Jurkat, Clone E6-1 (cell line): ENCODE measurements at places on chromosomes 1 and 21.

- no peak for DNase-seq
Measured at GRCh38 chr1:100793659-100794058, 74.1 kb downstream of the VCAM1 start.

DNA sequence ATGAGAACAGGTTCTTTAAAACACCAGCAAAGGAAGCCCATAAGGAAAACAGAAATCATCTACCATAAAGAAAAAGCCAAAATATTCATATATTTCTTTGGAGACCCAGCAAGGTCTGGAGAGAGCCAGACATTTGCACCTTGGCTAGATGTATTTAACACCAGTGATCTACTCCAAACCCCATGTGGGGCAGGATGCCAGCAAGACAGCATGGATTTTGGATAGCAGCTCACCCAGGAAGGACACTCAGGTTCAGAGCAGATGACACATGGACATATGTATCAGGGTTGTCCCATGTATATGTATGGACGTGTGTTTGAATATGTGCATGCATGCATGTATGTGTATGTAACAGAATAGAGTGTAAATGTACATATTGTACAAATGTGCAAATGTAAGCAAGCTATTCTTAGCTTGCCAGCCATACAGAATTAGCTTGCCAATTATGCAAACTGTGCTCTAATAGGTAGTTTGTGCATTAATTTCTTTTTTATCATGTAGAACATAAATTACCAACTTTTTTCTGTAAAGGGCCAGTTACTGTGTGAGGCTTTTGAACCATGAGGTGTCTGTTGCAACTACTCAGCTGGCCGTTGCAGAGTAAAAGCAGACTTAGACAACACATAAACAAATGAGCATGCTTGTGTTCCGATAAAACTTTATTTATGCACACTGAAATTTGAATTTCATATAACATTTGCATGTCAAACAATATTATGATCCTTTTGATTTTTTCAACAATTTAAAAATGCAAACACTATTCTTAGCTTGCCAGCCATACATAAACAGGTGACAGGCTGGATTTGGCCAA lies 73.5 kb upstream of the KAZN start:
- no peak for DNase-seq

GRCh38 chr1:203649551-203649998 lies 22.9 kb downstream of the ATP2B4 start:
- no peak for DNase-seq

- no peak for DNase-seq
Measured at GRCh38 chr1:32770741-32771548, 46.2 kb downstream of the YARS1 start.

DNA sequence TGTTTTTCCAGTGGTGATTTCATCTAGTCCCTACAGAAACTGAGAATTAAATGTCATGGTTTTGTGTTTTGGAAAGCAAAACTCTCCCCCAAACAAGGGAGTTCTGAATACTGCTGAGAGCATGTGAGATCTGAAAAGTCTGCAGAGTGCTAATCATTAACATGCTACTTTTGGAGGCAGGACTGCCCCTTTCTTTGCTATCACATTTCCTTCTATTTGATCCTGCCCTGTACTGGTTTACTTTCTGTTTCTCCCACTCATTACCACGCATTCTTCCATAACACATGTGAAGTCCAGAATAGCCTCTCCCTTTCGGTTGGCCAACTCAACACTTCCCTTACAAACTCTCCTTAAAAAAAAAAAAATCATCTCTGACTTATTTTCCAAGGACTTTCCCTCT lies 63.6 kb downstream of the GADD45A start:
- no peak for DNase-seq

GRCh38 chr1:169546087-169546995 lies 39.9 kb downstream of the F5 start:
- DNase-seq: peak; percentile 76

DNA sequence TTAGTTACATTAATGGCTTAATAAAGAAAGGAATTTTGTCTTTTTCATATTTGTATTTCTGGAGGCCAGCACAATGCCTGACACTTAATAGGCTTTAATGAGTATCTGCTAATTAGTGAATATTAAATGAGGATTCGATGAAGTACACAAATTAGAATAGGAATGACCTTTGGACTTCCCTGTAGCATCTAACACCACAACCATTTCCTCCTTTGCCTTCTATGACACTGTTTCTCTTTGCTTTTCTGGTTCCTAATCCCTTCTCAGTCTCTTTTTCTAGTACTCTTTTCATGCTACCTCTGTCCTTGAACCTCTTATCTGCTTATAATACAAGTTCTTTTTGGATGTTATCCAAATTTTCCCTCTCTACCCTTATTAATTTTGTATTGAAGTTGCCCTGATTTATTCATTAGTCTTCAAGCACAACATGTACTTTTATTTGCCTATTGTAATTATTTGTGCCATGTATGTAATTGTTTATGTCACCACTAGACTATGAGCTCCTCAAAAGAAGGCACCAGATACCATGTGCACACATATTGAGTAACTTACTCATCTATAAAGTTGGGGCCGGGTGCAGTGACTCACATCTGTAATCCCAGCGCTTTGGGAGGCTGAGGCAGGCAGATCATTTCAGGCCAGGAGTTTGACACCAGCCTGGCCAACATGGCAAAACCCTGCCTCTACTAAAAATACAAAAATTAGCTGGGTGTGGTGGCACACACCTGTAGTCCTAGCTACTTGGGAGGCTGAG lies 23.8 kb downstream of the RPS27 start:
- DNase-seq: no peak

GRCh38 chr1:64588876-64589275 lies 118.9 kb downstream of the CACHD1 start:
- no peak for DNase-seq
